NCI-H2081 treated with DMSO at 0.1 percent for 48 hours (cell line): ENCODE measurements at places on chromosomes 4 and X.
A peak's percentile ranks its signal among the peaks of the same experiment; 100 is the strongest.

DNA sequence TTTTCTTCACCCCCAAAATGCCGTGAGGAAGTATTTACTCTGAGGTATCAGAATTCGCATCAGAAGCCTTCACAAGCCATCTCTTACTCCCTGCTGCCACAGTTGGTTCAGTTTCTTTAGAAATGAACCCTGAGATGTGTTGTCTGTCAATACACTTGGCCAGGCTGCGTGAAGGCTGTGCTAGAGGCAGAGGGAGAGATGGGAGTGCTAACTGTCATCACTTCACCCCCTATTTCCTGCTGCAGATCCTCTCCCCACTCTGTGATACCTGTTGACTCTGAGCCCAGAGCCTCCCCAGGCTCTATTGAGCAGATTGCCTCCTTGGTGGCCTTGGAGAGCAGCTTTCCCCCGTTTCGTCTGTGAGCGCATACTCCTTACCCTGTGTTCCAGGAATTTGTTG lies 34.8 kb downstream of the FHIP1A start:
- no peak for DNase-seq

DNA sequence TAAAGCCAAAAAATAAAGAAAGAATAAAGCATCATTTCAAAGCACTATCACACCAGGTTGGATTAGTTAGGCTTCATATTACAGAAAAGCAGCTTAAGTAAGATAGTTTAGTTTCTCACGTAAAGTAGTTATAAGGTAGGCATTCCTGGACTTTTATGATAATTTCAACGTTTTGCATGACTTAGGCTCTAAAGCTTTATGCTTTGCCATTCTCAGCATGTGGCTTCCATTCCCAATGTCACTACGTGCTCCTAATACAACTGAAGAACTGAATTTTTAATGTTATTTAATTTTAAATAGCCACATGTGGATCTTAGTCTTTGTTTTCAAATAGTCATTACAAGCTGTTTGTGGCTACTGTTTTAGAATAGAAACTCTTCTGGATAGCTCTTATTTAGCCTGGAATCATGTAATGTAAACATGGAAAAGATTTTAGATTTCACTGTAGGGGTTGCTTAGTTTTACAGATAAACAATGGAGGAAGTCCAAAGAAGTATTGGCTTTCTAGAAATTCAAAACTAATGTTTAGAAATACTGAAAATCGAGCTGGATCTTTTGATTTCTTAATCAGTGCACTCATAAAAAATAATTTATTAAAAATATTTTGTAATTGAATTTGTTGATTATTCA lies 710.0 kb downstream of the IL1RAPL1 start:
- no peak for DNase-seq

GRCh38 chr4:27318740-27319139 lies 458.1 kb downstream of the STIM2 start:
- no peak for DNase-seq

- DNase-seq: peak; percentile 42
These were observed 18.5 kb downstream of the UVSSA start for GRCh38 chr4:1365271-1366178.

GRCh38 chr4:112704991-112705845 lies 68.3 kb downstream of the LARP7 start:
- DNase-seq: no peak

DNA sequence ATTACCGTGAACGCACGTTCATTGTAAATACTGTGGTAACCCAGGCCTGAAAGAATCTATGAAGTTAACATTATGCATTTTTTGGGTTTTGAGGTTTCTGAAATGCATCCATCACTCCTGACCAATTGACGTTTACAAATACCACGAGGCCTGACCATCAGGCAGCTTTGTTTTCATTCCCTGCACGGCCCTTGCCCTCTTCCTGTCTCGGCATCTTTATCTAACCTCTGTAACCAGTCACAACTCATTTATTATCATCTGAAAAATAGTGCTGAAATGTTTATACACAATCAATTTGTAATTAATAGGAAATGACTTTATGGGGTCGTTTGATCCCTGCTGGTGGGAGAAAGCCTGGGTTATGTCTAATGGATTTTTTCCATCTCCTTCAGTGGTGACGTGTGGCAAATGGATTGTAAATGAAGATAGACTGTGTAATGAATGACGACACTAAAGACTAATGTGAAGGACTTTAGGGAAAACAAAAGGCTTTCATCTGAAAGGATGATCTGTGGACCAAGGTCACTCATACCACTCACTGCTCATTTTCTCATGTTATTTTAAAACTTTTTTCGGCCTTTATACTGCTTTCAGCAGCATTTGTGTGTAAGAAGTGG lies 102.7 kb upstream of the SORBS2 start:
- DNase-seq: no peak

- DNase-seq: no peak
These were observed 504 bp downstream of the PRRG3 start for GRCh38 chrX:151695583-151696340.

- no peak for DNase-seq
These were observed 14.4 kb downstream of the STK26 start for GRCh38 chrX:132037479-132037993.

DNA sequence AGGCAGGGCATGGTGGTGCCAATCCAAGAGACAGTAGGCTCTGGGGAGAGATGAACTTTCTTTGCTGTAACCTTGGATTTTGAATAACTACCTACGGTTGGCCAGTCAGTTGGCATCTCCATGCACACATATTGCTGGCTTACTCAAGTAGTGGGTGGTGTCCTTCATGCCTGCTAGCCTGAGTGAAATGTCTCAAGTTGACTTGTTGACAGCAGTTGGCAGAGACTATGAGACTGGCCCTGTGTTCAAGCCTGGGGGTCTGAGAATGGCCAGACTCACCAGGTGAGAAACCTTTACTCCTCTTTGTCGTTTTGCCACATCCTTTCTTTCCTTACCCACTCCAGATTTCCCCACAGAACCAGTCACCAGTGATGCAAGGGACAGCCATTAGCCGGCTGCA lies 173.3 kb downstream of the MID1IP1 start:
- DNase-seq: no peak

GRCh38 chr4:69689599-69689998 lies 36.6 kb upstream of the UGT2A1 start:
- DNase-seq: no peak

DNA sequence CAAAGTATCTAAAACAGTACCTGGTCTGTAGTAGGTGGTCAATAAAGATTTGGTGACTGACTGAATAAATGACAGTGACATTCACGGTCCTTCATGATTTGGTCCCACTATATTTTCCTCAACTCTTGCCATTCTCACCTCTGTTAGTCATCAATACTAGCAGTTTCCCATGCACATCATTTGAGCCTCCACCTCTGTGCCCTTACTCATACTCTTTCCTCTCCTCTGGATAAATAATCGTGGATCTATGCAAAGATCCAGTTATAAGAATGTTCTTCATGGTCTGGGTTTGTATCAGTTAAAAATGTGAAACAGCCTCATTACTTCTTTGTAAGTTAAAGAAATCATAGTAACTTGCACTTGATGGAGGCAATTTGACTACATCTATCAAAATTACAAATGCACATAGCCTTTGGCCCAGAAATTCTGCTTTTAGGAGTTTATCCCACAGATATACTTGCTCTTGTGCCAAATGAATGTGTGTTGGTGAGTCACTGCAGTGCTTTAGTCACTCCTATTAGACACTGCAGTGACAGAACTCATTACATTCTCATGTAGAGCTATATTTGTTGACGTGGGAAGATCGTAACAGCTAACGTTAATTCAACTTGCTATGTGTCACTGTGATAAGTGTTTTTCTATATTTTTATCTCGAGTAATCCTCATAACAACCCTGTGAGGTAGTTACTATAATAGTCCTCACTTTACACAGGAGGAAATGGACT lies 121.9 kb upstream of the SMIM10 start:
- DNase-seq: no peak

DNA sequence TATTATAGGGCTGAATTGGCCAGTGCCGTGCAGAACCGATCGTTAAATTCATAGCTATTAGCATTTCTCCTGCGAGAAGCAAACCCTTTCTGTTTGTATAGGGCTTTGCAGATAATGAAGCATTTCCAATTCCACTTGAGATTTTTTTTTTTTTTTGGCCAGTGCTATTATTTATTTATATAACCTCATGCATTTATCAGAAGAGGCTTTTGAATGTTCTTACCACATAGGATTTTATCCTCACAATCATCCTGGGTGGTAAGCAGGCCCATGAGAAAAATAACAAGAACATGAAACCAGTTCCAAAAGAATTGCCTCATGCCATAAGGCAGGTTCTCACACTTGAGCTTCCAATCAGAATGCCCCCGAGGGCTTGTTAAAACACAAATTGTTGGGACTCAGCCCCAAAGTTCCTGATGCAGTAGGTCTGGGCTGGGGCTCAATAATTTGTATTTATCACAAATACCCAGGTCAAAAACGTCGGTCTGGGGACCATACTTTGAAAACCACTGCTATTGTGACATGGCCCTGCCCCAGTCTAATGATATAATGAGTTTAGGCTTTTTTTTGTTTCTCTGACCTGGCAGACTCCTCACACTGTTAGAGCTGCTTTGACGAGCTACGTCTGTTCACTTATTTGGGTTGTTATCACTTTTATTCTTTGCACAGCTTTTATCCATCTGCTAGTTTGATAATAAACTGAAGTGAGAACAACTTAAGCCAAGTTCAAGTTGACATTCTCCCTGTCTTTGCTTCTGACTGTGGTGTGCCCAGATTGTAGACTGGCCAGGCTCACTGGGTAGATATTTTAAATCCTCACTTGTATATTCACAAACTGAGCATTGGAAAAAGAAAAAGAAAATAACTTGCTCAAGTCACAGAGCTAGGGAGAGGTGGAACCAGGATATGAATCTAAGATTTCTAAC lies 20.1 kb downstream of the SUPT20HL1 start:
- no peak for DNase-seq

DNA sequence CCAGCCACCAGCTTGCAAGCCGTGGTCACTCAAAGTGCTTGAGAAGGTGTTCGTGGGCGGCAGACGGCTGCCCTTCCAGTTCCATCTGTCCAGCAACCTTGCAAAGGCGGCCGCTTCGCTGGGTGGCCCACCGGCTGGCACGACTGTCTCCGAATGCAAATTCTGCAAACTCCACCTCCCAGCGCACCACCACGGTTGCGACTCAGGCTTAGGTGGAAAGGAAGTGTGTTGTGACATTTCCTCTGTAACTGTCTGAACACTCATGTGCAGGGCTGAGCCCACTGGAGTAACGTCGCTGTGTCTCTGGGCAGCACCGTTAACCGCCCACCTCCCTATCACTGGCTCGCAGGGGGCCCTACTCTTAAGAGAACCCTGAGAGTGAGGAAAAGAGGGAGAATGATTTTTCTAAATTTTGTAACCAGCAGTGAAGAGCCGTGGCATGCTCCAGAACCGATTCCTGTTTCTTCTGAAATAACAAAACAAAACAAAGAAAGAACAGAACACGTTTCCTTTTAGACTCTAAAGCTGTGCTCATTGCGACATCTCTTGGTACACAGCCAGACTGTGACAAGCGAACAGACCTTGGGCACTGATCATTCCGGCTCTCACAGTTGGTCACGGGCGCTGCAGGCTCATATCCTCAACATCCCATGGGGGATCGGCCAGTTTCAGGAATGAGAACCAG lies at the start of gene P2RY8:
Gene P2RY8 (minus strand): TSS at position 155 of the 685 bp plus-strand sequence. CDS start 70,627 bp downstream, outside the sequence.
- DNase-seq: no peak

DNA sequence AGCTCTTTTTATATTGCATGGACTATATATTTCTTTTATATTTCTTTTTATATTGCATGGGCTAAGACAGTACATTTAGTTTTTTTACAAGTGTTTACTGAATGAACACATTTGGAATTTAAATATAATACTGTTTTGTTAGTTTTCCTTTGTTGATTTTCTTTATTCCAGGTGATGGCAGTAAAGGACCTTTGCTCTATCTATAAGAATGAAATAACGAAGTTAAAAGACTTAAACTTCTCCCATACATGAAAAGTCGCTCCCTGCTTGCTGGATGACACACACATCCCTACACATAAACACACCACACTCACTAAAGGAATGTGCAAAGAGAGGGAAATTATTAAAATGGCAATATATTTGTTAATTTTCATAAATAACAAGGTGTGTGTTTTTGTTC lies 102.5 kb upstream of the ANXA10 start:
- DNase-seq: no peak

GRCh38 chrX:12887767-12888166 lies 18.7 kb upstream of the TLR8 start:
- no peak for DNase-seq

- DNase-seq: no peak
These were observed 125.9 kb downstream of the FRYL start for GRCh38 chr4:48654015-48654664.

DNA sequence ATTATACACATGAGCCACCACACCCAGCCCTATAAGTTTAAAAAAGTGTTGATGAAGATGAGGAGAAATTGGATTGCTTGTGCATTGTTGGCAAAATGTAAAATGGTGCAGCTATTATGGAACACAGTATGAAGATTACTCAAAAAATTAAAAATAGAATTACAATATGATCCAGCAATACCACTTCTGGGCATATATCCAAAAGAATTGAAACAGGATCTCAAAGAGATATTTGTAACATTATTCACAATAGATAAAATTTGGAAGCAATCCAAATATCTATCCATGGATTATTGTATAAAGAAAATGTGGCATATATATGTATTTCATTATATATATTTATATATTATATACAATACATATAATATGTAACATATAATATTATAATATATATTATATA lies 515.6 kb upstream of the GNPDA2 start:
- no peak for DNase-seq

- DNase-seq: no peak
These were observed 71.3 kb upstream of the IQCM start for GRCh38 chr4:149886786-149887490.

GRCh38 chr4:188021548-188022249 lies 26.1 kb downstream of the ZFP42 start:
- DNase-seq: no peak

DNA sequence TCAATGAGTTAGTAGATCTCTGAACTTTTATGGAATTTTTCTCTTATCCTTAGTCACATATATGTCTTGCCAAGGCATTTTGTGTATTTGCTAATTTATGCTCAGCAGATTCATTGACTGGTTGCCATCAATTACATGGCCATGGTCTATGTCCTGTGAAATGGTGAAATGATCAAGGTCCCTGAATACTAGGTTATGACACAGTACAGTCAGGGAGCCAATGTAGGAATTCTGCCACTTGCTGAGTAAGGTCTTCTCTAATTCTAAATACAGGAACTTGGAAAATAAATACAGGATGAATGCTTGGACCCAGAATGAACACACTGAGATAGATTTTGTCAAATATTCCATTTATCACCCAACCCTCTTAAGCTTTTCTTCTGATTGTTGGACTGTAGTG lies 35.2 kb downstream of the ALPK1 start:
- no peak for DNase-seq

GRCh38 chr4:147938496-147938895 lies 206.6 kb downstream of the ARHGAP10 start:
- DNase-seq: no peak

GRCh38 chr4:99205153-99205979 lies 13.7 kb downstream of the ADH6 start:
- DNase-seq: no peak

GRCh38 chrX:14506866-14507265 lies 22.5 kb upstream of the GLRA2 start:
- no peak for DNase-seq

DNA sequence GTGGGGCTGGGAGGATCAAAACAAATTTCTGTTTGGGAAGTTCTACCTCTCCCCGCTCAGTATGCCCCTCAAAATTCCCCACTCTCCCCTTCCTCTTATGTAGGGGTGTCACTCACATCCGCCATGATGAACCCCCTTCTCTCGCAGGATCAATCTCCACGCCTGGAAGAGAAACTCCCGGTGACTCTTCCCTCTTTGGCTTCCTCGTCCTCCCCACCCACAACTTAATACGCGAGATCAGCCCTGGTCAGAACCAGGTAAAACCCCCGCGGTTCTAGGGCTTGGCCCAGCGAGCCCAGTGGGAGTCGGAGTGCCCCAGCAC lies 427 bp downstream of the LAMTOR3 start:
- DNase-seq: no peak

GRCh38 chr4:89158884-89159503 lies 47.7 kb downstream of the TIGD2 start:
- DNase-seq: peak; percentile 36
